Ovary (tissue), 10 donors: ENCODE measurements at places on chromosomes 2 and 18.

GRCh38 chr18:5317186-5317585, 21.7 kb upstream of the ZBTB14 start:
- DNase-seq = no peak

DNA sequence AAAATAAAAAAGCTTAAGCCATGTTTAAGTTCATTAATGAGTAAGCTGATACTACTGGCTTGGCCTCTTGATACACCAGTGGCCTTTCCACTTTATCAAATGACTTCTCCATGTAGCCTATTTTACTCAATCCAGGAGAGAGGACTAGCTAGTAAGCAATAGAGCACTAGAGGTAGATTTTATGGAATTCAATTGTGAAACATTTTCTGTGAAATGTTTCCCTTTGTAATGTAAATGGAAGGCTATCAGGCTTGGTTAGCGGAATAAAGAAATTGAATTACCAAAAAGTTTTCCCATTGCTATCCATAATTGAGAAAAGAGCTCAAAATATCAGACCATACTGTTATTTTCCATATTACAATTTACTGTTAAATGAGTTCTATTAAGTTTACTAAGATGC, 515.4 kb upstream of the CDH2 start:
- DNase-seq = no peak

- no peak for DNase-seq
Observed at GRCh38 chr2:109562421-109562820, 51.3 kb downstream of the SEPTIN10 start.

DNA sequence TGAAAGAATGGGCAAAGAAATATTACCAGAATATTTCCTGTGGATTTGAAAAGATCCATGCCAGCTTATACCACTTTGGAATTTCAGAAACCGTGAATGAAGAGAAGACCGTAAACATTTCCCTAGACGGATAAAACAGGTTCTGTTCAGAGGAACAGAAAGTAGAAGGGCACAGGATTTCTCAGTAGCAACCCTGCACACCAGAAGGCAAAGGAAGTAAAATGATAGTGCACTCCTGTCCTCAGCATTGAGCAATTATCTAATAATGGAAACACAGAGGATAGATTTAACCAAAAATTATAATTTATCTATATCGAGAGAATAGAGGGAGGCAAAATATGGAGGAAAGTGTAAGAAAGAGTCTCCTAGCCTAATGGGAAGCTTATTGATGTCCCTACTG, 87.0 kb upstream of the ITGA6 start:
- DNase-seq = no peak

- DNase-seq = no peak
Observed at GRCh38 chr2:63721082-63721424, 120.6 kb upstream of the UGP2 start.

DNA sequence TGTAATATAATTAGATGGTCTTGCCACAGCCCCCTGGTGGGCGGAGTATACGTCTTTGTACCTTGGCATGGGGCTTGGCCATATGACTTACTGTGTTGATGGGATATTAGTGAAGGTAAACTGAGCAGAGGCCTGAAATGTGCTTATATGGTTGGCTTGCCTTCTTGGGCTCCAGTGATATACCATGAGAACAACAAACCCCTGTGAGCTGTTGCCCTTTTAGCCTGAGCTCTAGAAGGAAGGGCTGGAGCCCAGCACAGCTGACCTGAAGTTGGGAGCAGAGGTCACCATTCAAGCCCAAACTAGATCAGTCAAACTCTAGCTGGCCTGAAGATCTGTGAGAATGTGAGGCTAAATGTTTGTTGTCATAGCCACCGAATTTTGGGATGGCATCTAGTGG, 75.2 kb upstream of the CD302 start:
- no peak for DNase-seq

DNA sequence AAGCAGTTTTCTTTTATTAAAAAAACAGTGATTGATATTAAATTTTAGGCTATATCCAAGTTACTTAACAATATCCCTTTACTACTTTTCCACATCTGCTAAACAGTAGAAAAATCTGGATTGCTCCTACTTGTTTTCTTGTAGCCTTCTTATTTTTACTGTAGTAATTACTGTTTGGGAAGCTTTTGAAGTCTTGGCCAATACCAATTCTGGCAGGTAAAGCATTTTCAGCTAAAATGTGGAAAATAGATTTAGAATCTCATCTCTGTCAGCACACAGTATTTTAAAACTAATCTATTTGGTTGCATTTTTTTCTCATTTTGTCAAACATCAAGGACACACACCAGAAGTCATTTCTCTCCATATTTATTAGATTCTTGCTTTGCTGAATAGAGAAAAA, 1485.7 kb upstream of the PIK3C3 start:
- no peak for DNase-seq

DNA sequence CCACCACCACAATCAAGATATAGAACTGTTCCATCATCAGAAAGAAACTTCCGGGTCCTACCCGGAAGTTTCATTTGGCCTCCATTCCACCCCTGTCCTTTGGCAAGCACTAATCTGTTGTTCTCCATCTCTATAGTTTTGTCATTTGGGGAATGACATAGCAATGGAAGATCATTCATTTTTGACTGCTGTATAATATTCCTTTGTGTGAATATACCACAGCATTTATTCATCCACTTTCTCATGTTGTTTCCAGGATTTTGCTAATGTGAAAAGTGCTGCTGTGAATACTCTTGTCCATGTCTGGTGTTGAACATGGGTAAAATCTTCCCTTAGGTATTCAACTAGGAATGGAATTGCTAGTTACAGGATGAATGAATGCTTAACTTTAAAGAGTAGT, 53.1 kb downstream of the ACOXL start:
- no peak for DNase-seq

- no peak for DNase-seq
Observed at GRCh38 chr2:50746526-50746925, 285.4 kb downstream of the NRXN1 start.

DNA sequence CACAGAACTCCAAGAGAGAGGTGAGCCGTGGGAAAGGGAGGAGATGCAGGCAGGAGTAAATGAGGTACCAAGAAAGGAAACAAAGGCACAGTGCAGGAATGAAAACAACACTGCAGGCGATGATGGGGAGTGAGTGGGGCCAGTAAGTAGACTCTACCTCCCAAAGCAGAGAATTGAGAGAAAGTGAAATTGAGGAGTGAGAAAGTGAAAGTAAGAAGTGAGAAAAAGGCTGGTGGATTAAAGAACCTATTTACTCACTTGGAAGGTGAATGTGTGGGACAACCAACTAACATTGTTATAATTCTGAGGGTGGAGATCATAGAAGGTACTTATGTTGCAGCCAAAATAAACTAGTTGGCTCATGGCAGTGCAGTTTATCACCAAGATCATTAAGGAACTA, 193.1 kb upstream of the TMEM200C start:
- no peak for DNase-seq

GRCh38 chr2:45567974-45568789, 42.9 kb downstream of the SRBD1 start:
- no peak for DNase-seq

DNA sequence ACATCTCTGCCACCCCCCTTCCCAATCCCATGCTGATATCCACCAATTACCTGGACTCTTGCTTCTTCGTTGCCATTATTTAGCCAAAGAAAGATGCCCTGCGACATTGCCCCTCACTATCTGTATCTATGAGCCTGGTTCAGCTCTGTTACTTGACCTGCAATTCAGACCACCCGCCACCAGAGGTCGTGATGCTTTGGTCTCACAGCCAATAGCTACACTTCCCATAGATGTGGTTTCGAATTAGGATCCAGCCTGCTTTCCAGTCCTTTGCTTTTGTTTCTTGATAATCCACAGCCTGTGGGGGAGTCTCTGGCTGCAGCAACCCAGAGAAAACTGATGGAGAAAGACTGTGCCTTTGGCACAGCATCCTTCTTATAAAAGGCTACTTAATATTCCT, 239.4 kb downstream of the KLHL29 start:
- no peak for DNase-seq

- DNase-seq = no peak
Observed at GRCh38 chr2:206641226-206641625, 1.1 kb upstream of the FAM237A start.

- no peak for DNase-seq
Observed at GRCh38 chr2:152594792-152595191, 122.5 kb downstream of the PRPF40A start.

DNA sequence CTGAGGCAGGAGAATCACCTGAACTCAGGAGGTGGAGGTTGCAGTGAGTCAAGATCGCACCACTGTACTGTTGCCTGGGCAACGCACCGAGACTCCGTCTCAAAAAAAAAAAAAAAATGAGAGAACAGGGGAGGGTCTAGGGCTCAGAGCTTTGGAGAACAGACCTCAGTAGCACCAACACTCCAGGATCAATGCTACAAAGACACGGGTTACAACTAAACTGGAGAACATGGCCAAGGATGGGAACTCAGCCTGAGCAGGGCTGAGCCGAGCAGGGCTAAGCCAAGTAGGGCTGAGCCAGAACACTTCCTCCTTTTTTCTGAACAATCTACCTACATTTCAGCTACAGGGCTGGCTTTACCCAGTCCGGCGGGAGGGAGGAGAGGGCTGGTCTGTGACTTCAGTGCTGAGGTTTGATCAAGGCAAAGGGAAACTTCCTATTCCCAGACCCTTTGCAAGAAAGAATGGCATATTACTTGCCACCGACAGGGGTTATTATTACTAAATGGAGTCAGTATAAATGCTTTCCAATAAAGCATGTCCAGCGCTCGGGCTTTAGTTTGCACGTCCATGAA, 2.9 kb upstream of the CASP8 start:
- DNase-seq = no peak

DNA sequence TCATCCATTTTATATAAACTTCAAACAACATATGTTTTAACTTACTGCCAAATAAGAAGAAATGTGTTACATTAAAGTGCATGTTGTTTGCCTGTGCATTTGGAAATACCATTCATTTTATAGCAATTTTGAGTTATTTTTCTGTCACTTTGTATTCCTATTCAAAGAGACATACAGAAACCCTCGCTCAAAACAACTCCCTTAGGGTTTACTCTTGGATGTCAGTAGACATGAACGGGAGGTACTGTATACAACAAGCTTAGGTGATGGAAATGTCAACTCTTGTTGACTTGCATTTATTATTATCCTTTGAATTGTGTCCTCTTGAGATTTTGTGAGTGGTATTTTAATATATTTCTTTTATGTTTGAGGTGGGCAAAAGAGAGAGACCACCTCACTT, 132.3 kb downstream of the CAMKMT start:
- no peak for DNase-seq

DNA sequence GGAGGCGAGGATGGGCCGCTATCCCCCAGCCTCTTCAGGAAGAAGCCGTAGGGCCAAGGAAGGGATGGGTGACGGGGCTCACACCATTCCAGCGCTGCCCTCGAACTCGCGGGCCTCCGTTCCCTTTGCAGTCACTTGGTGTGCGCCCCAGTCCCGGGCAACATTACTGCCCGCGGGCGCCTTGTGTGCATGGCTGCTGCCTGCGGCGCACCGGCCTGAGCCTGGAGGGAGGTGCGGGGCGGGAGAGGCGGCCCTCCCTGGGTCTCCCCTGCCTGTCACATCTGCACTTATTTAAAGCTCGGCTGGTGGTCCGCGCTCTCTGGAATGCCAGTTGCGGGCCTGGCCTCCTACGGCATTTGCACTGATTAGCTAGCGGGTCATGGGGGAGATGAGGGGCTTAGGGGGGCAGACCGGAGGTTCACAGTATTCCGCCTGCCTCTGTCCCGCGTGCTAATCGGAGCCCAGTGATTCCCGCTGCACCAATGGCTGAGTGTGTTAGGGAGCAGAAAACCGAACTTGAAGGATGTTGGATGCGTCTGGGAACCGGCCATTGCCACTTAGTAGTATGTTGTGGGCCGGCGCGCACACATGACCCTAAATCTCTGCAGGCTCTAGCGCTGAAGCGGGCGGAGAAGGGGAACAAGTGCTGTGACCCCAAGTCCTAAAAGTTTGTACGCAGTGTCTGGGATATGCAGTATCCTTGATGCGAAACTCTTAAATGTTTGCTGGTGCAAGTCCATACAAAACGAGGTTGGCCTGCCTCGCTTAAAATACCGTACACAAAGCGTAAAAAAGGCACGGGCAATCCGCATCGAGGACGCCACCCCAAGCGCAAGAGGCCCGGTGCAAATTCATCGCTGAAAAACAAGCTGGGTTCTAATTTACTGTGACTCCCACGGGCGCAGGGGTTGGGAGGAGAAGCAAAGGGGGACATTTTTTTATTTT, 161.2 kb upstream of the SIX2 start:
- DNase-seq = no peak

DNA sequence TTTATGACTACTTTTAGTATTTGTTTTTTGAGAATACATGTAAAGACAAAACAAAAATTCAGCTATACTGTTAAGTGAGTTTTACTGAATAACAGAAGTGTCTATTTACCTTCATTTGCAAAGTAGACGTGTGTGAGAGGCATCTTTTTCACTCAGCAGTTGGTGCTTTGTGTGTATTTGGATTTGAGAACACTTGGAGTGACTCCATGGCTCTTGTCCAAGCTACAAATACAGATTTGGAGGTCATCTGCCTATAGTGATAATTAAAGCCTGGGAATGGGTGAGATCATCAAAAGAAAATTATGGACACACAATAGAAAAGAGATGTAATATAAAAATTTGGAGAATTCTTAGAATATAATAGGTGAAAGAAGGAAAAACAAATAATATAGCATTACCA, 6.2 kb downstream of the NAB1 start:
- no peak for DNase-seq

GRCh38 chr2:152304836-152305235, 30.1 kb upstream of the FMNL2 start:
- DNase-seq = no peak

GRCh38 chr2:202196727-202197126, 41.7 kb downstream of the SUMO1 start:
- no peak for DNase-seq

GRCh38 chr2:71461304-71461671, 7.9 kb downstream of the DYSF start:
- no peak for DNase-seq

DNA sequence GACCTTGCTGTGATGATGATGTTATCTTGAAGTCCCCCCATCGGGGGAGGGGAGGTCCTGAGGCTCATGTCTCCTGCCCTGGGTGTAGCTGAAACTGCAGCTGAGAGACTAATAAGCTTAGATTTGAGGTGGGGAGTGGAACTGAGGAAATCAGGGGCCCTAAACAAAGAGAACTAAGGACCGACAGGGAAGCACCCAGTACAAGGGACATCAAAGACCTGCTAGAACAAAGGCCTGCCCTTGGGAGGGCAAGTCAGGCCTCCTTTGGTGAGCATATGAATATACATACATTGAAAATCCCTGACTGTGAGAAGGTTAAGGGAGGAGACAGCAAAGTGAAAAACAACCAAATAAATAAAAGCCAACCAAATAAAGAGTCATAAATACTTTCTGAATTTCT, 1132.5 kb upstream of the CELF4 start:
- no peak for DNase-seq
